ENCODE measurements at places on chromosomes 1 and 21.

DNA sequence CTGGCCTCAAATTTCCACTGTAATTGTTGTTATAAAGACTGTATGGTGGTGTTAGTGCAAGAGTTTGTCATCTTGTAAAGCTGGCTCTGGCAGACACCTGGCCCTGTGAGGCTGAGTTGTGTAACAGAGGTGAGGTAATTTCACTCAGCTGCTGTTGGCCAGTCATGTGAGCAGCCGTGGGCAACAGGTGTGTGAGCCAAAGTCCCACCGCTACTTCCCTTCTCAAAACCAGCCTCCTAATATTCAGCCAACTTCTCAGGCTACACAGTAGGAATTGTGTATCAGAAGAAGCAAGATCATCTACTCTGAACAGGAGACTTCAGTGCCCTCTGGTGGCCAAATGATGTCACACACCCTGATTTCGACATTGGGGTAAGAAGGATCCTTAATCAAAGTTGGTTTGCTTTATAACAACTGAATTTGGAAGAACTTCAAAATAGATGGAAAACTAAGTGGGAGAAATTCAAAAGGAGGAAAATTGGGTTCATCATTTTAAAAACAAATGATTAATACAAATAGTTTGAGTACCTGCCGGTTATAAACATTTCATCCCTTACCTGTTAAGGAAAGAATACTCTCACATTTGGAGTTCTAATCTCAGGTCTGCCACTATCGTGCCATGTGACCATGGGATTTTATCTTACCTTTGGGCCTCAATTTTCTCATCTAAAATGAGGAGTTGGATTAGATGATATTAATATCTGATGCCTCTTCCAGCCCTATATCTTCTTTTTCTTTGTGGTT, 2.6 kb upstream of the CREG1 start:
- peak; percentile 90 for DNase-seq

DNA sequence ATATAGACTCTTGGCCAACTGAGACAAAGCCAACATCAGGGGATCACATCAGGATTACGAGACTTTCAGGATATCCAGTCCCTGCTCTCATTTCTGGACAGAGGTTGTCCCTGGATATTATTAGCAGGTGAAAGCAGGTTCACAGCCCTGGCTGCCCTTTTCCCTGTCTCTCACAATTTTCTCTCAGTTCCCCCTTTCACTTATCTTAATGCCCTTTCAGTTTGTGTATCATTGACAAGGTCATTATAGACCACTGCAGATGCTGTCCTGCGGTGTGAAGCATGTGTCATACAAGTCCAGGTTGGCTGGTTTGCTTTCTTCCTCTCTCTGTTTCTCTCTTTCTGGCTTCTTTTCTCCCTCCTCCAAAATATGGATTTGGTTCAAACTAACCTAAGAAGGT, 2.1 kb upstream of the KLHDC9 start:
- no peak for DNase-seq

DNA sequence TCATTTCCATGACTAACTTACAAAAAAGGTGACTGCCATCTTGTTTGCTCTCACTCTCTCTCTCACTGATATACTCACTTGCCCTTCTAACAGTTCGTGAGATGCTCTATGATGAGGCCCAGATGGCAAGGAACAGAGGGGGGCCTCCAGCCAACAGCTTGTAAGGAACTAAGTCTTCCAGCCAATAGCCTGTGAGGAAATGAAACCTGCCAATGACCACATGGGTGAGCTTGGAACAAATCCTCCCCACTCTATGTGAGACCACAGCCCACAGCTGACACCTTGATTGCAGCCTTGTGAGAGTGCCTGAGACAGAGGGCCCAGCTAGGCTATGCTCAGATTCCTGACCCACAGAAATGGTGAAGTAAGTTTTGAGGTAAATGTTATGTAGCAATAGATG, 153.7 kb downstream of the HHIPL2 start:
- no peak for DNase-seq

GRCh38 chr1:232915212-232915611, 35.2 kb upstream of the NTPCR start:
- no peak for DNase-seq

DNA sequence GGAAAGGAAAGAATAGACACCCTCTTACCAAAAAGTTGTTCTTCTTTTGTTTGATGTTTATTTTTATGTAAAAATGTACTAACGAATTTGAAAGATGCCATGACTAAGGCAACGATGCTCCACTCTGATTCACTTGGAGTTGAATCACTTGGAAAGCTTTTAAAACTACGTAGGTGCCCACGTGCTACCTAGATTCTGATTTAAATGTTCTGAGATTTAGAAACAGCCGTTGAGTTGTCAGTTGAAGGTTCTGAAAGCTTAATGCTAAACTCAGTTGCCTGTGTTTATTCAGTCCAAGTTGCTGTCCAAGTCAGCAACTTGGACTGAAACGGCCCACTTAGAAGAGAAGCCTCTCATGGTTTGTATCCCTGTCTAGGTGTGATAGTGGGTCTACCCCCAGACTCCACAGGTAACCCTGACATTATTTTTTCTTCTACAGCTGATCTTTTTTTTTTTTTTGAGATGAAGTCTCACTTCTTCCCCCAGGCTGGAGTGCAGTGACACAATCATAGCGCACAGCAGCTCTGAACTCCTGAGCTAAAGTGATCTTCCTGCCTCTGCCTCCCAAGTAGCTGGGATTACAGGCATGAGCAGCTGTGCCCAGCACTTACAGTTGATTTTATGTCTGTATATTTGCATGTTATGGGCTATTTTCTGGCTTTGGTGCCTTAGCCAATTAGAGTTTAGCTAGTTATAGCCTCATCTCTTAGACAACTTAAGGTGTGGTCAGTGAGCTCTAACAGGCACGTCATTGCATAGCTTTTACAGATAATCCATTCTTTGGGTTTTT, 1.4 kb upstream of the VAMP4 start:
- DNase-seq: no peak

- DNase-seq: no peak
Measured at GRCh38 chr1:51877434-51878307, 856 bp downstream of the NRDC start.

DNA sequence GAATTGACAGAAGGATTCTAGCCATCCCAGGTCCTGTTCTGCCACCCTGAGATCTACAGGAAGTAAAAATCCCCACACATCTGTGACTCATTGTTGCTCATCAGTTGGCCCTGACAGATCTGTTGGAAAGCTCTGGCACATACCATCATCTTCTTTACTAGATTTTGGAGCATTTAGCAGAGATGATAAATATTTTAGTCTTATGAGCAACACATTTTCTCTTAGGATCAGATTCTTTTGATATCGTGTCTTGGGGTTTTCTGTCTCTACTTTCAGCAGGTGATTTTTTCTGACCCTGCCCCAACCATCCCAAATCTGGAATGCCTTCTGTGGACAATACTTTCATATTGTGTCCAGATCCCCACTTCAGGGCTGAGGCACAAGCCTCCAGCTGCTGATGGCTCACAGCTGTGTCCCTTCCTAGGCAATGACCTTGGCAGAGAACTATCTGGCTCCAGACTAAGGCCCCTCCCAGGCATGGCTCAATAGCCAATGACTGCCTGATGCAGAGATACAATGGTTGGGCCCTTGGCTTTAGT, 102.8 kb downstream of the GDAP2 start:
- no peak for DNase-seq

DNA sequence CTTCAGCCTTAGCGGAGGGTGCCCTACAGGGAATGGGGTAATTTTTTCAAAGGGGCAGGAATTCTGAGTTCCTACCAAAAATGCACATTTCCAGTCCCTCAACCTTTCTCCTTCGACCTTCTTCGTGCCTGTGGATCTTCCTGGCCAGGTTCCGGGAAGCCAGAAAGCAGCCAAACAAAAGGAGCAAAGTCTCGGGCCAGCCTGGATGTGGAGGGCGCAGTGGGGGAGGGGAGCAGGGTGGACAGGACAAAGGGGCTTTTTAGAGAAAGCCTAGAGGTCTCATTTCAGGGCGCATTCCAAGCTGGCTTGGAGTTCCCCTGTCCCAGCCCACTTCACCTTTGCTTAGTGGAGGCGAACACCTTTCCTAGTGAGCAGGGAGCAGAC, 2.9 kb upstream of the INAVA start:
- no peak for DNase-seq

DNA sequence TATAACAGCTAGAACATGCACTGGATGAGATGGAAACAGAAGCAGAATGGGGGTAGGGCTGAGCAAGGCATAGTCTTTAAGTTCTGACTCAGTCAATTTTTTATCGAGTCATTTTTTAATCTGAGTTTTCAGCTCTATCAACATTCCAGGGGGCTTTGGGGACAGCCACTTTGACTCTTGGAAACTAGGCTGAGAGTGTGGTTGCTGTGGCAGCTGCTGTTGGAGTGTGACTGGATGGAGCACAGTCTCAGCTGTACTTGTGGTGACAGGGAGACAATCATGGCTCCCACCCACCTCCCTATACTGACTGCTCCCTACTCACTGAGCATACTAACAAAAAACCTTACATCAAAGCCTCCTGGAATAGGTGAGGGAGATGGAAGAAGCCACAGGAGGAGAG, 25.0 kb downstream of the GJA5 start:
- no peak for DNase-seq

GRCh38 chr1:227894831-227895451, 52.8 kb downstream of the WNT9A start:
- no peak for DNase-seq

DNA sequence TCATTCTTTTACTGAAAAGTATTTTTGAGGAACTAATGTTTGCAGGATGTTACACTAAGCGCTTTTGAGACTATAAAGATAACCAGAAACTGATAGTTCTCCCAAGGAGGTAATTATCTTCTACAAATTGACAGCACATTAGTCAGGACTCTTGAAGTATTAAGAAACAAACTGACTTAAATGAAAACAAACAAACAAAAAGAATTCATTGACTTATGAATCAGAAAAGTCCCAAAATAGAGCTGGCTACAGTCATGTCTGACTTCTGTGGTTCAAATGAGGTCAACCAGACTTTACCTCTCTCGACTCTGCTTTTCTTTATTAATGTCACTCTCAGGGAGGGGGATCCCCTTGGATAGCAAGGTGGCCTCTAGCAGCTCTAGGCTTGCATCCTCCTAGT, 296.8 kb downstream of the TPR start:
- no peak for DNase-seq

- DNase-seq: peak; percentile 31
Measured at GRCh38 chr1:162285149-162285561, 91.5 kb downstream of the SPATA46 start.

GRCh38 chr21:39537571-39537970, 75.2 kb upstream of the B3GALT5 start:
- no peak for DNase-seq

- DNase-seq: no peak
Measured at GRCh38 chr1:228939001-228939691, 203.9 kb downstream of the RHOU start.

DNA sequence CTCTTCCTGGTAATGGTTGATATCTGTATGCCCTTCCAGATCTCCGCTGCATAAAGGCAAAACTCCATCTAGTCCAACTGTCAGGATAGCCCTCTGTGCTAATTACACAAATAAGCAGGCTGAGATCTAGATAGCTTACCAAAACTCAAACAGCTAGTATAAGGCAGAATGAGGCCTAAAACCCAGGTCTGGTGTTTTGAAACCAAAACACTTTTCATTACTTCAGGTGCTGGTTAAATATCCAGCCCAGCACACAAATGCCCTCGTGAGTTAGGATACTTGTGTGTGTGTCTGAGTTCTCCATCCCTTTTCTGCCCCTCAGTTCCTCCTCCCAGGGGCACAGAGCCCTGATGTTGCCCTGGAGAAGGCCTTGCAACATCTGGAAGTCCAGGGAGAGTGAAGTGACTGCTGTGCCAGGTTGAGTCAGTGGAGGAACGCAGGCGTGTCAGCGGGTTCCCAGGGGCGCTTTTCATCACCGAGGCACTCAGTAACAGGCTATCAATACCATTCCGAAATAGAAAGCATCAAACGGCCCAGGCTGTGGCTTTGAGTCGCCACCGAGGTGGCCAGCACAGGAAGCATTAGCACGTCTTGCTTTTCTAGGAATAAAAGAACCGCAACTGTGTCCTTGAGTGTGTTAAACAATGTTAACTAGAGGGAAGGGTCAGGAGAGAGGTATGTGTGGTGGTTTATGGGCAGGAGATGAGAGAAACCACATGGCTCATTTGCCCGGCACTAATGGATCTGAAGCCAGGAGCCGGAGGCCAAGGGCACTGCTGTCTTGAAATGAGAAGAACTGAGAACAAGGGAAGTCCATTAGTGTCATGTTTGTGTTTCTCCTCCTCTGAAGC, 90.7 kb upstream of the WLS start:
- DNase-seq: no peak

GRCh38 chr1:100476735-100477290, 61.1 kb upstream of the GPR88 start:
- DNase-seq: no peak

DNA sequence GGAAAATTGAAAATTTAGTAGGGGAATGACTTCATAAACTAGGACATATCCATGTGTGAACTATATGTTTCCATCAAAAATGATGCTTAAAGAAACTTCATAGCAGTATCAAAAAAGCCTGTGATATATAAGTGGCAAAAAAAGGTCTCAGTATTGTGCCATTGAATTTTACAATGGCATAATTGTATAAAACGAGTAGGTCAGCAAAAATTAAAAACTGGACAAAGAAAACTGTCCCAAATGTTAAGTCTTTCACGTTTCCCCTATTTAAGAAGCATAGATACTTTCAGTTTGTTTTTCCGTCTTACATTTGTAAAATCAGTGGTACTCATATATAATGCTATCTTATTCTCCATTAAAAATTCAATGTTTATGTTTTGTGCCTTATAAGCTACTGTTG, 43.2 kb downstream of the LRRC8B start:
- DNase-seq: no peak

DNA sequence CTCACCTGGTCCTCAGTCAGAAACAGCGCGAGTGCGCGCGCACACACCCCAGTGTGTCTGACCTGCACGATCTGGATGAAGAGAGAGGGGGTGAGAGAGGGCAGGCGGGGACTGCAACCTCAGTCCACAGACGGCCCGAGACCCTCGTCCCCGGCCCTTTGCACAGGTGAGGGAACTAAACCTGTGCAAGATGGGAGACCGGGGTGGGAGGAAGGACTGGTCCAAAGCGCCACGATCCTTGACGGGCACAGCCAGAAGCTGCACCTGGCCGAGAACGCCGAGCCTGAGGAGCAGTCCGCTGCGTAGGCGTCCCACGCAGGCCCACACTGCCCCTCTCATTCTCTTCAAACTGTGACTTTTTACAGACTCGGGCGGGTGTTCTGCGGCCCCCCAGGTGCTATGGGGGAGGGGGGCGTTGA, 519 bp upstream of the IQCC start:
- DNase-seq: no peak

DNA sequence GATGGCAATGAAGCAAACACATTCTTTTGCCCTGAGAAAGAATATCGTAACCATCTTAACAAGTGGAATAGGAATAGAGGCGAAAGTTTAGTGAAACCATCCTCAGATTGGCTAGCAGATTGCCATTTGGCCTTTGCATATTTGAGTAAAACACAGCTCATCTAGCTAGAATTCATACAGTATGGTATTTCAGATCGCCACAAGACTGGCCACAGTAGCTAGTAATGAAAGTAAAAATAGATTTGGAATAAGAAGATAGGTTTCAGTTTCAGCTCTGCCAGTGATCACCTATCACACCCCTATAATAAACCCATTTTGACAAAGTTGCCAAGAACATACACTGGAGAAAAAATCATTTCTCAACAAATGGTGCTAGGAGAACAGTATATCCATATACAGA, 294.9 kb downstream of the LRRIQ3 start:
- no peak for DNase-seq
